ENCODE measurements at places on chromosomes 12 and 14. TPM values are rescaled to one million over a fixed set of nuclear protein-coding genes. Genes with fewer than 3 reads are reported as not detected.

GSG1 gene
- not detected for polyA plus RNA-seq

GLS2 gene
- polyA plus RNA-seq: 1.9 TPM

TDRD9 gene
- 0.37 TPM for polyA plus RNA-seq

TEDC1 gene
- polyA plus RNA-seq: 10.4 TPM

IL26 gene
- not detected for polyA plus RNA-seq
